ENCODE measurements at places on chromosomes 12 and 14.

DNA sequence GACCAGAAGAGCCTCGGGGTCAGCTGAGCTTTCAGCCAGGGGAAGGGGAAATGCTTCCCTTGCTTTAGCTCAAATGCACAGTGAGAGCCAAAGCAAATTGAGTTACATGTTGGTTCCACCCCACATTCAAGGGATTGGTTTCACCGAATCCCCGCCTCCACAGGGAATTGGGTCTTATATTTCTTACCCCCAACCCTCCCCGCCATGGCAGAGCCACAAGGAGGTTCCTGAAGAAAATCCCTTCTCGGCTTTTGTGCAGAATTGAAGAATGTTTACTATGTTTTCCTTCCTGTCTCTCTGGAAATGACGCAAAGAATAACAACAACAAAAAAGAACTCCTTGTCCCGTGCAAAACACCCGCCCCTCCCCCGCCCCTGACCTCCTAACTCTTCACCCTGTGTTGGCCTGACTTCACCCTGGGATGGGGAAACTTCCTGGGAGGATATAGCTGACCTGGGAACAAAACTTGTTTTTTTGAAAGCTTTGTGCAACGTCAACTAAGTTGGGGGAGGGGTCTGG, 21.9 kb upstream of the CIPC start:
- peak; percentile 67 for DNase-seq

DNA sequence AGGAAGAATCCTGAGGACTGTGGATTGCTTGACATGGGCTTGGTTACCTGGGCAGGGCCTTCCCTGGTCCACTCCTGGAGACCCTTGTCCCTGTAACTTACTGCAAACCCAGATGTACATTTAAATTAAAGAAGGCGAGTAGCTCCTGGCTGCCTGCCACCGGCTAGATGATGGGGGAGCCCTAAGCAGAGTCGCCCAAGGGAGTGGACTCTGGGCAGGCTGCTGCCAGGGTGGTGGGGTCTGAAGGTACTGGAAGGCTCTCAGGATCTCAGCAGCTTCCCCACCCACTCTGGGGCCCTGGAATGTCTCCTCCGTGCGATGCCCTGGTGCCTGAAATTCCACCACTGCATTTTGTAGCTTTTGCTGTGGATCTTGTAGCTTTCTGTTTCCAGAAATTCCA, 74.7 kb downstream of the FBXL14 start:
- no peak for DNase-seq

- no peak for DNase-seq
Measured at GRCh38 chr12:43675048-43675904, 83.3 kb downstream of the PUS7L start.

DNA sequence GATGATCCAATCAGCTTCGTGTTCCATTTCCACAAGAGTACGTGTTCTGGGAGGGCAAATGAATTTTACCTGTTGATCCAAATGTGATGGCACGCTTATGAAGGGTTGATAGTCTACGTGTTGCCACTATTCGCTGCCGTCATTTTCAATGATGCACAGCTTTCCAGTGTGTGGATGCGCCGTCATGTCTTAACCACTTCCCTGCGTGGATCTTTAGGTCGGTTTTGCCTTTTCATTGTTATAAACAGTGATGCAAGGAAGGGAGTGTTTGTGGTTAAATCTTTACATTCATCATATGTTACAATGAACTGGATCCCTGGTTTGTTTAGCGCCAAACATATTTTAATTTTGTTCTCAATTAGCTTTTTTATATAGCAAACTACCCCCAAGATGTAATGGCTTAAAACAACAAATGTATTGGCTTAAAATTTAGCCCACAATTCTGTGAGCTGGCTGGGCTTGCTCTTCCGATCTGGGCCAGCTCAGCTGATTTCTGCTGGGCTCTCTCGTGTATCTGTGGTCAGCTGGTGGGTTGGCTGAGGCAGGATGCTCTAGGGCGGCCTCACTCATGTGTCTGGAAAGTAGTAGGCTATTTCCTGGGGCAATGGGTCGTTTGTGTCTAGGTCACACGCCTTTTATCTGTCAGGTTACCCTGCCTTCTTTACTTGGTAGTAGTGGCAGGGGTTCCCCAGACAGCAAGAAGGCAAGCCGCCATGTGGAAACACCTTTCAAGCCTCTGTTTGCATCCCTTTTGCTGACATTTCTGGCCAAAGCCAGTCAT, 176.7 kb downstream of the CRADD start:
- DNase-seq: no peak

GRCh38 chr14:78933948-78934524, 763.9 kb downstream of the NRXN3 start:
- no peak for DNase-seq

DNA sequence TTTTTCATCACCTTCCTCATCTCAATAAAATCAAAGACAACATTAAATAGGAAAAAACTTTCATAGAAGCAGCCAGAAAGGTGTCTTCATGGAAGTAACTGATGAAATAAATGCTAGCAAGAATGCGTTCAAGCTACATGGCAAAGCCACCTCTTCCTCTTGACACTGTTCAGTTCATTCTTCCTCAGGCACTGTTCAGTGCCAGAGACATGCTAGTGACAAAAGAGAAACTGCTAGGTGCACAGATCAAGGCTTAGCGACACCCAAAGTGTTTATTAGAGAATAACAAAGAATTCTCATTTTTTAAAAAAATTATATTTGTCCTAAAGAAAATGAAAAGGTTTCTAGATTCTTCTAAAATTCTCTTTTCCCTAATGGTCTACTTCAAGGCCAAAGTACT, 7.2 kb downstream of the SLC11A2 start:
- DNase-seq: no peak

GRCh38 chr12:92123780-92124688, 21.6 kb downstream of the BTG1 start:
- DNase-seq: no peak

DNA sequence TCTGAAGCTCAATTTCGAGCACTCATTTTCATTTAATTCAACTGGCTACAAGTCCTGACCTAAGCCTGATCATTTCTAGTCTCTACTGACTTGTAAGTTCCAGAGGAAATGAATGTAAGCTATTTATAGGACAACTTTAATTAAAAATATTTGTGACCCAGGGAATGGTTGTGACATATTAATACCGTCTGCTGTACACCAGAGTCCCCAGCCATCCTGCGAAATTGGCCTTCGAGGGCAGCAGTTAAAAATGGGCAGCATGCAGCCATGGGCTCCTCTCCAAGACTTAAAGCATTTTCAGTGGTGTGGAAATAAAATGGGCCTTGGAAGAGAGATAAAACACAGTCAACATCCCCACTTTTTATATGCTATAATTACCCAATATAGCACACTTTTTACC, 30.7 kb upstream of the OVCH1 start:
- no peak for DNase-seq

DNA sequence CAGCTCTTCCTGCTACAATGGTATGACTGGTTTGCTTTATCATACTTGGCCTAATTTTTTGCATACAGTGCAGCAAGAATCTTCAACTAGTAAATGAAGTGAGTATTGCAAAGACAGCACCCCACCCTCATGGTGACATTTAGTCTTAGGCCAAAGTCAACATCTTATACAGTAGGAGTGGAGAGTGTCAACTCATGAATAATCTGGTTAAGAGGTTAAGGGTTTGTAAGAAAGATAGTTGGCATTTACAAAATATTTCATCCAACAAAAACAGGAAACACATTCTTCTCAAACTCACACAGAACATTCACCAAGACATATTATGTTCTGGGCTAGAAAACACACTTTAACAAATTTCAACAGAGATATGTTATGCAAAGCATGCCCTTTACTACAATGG, 2.2 kb upstream of the OAS1 start:
- DNase-seq: no peak

DNA sequence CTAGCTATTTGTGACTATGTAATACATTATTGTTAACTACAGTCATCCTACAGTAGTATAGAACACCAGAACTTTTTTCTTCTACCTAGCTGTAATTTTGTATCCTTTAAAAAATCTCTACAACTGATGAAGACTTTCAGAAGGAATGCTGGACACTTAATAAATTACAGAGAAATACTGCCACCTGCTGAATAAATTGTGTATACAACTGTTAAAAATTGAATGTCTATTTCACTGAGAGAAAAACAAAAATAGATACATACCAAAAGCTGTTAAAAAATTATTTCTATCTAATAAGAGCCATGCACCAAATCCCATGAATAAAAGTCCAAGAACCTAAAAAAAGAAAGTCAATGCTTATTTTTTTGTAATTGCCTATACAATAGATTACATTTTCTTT, 6.6 kb downstream of the TSPAN19 start:
- DNase-seq: no peak

DNA sequence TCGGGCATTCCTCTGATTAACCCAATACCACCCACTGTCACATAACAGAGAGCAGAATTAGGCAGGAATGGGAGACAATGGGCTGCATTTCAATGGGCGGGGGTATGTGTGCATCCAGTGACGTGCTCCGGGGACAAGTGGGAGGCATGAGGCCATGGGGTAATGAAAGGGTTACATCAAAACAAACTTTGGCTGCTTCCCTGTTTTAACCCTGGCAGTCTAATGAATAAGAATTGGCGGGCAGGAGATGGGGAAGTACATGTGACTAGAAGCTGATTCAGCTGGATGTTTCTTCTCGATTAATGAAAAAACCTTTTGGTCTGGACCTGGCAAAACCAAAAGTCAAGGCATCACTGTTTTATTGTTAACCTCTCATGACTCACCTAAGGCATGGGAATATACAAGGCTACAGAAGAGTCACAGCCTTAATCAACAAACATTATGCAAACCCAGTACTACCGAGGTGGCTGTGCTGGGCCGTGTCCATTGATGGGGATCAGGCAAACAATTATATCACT, 44.2 kb downstream of the SOCS2 start:
- DNase-seq: no peak

DNA sequence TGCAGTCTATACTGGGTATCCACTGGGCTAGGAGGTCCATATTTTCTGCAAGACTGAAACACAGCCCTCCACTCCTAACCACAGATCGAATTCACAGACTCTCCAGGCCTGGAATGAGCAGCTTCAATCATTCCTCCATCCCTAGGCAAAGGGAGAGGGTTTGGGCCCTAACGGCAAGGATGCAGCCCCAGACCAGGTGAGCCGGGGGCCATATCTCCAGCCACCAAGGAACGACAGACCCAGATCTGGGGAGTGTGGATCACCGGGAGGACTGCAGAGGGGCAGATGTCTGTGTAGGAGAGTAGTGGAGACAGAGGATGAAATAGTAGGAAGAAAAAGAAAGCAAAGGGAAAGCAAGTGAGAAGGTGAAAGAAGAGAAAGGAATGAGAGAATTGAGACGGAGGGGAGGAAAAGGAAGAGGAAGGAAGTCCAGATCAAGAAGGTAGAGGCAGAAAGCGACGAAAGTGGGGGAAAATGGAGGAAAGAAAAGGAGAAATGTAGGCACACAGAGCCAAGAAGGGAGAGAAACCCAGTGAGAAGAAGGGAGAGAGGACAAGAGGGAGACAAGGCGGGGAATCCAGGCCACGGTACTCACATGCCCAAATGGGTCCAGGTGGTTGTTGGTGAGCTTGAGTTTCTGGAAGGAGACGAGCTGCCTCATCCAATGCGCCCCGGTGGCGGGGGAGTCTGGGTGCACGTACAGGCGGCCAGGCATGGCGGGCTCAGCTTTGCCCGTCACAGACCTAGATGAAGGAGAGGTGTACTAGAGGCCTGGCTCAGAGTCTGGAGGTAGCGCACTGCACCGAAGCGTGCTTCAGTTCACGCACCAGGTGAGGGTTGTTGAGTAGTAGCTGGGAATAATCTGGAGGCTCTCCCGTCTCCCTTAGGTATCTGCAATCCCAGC, 7.7 kb downstream of the TBX5 start:
- DNase-seq: no peak

DNA sequence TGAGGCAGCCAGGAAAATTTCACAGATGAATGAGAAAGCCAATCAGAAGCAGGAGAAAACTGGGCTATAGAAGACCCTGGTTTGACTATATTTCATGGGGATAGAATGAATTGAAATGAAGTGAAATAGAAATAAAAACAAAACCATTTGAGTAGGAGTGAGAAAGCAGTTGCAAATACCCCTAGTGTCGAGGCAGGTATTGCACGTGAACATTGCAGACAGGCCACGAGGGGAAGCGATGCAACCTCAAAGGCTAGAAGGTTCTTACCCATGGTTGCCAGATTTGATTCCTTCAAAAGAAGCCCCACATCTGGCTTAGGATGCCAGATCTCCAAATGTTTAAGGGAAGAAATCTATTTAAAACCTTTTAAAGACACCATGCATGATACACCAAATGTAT, 648.9 kb downstream of the VRK1 start:
- DNase-seq: no peak

DNA sequence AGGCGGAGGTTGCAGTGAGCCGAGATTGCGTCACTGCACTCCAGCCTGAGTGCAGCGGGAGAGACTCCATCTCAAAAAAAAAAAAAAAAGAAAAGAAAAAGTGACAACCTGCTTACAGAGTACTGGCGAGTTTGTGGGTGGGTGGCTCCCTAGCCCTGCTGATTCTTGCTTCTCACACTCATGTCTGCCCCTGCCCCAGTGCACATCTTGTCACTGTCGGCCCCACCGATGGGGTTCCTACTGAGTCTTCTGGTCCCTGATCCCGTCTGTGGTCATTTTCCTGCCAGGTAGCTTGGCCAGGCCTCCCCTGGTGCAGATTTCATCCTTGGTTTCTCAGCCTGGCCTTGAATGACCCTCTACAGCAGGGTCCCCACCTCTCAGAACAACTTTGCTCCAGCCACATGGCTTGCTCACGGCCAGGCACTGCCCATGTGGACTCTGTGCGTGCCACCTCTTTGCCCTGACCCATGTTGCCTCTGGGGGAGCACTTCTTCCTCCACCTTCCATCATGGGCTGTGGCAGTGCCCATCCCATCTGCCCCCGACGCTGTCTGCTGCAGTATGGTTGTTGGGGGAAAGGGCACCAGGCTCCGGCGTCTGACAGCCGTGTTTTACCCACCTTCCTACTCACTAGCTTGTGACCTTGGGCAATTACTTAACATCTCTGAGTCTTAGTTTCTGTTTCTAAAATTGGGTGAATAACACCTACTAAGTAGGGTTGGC, 2.1 kb upstream of the PTPN6 start:
- no peak for DNase-seq

DNA sequence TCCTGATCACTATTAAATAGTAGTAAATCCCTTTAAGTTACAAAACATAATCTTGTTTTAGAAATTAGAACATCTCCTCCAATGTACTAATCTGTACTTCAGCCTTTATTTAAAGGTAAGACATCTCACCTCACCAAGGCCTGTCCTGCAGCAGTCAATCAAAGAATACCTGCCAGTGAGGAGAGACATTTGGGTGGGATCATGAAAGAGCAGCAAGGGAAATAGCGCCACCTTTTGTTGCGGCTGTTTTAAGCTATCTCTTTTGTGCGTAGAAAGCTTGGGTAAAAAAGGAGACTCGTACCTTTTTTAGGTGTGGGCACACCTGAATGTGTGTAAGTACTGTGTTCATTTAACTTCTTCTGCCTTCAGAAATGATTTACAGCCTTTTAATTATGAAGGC, 117.8 kb upstream of the TMTC1 start:
- peak; percentile 31 for DNase-seq

DNA sequence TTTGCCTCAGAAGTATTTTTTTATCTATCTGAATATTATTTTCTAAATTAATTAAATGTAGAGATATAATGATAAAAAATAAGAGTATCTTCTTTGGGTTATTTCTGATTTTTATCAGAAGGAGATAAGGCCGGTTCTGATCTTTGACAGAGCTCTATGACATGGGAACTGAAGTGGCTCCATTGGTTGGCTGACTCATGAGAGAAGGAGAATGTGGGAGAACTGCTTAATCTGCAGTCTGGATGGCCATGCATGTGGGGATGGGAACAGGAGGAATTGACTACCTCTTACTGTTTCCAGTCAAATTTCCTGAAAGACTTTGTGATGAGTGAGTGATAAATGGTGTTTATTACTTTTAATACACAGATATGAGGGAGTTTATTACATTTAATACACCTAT, 155.8 kb upstream of the ATP2B1 start:
- DNase-seq: no peak

- DNase-seq: no peak
Measured at GRCh38 chr14:77039285-77040058, 11.0 kb upstream of the IRF2BPL start.
